ENCODE measurements at places on chromosomes 4 and X.

DNA sequence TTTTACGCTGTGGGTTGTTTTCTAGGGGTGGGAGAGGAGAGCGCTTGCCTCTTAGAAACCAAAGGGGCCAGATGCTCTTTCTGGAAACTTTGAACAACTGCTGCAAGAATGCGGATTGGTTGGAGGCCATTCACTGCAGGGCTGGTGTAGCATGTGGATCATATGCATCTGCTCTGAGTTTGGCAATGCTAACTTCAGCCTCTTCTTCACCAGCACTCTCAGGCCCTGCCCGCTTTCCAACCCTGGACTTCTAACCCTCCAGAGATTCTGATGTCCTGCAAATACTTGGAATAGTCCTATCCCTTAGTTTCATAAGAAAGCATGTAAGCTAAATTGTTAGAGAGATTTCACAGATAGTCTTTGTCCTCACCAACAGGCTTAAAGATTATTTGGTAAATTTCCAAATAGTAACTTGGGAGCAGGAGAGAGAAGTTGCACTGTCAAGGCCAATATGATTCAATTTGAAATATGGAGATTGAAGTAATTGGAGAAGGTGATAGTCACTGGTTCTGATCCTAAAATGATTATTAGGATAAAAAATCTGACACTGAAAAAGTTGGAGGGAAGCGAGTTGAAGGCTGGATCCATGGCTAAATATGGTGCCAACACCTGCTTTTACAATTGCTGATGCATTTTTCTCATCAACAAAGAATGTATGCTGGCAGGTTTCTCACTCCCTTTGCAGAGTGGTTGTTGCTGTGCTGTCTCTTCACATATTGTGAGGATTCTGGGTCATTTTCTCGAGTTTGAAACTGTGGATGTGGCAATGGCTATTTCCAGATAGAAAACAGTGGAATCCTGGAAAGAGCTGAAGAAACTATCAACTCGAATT, 210.4 kb downstream of the PTTG2 start:
- DNase-seq: no peak

- DNase-seq: no peak
Measured at GRCh38 chrX:68199062-68199848, 234.0 kb downstream of the OPHN1 start.

DNA sequence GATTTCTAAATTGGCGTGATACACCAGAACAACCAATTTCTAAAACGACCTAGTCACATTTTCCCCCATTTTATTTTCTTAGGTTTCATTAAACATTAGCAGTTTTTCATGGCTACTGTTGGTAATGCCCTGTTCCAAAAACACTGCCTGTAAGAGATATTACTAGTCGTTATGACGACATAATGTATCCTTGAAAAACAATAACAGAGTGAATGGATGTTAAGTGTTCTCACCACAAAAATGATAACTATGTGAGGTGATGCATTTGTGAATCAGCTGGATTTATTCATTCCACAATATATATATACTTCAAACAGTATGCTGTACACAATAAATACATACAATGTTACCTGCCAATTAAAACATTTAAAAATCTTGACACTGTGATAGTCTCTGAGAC, 1147.6 kb upstream of the PCDH10 start:
- DNase-seq: no peak

GRCh38 chr4:168128601-168129000, 36.3 kb downstream of the ANXA10 start:
- no peak for DNase-seq

DNA sequence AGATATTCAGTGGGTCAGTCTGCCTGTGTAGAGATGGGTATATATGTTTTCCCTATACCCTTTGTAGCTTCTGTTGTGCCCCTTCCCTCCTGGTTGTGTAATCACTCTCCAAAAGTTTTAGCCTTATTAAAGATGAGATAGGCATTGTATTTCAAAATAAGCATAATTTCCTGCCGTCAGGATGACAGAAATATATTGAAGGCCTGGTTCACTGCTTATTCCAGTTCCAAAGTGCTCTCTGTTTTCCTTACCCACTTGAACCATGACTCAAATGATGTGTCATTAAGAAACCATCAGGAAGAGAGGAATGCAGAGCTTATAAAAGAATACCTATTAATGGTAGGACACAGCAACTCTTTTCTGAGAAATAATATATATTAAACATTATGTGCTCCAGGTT, 178.5 kb downstream of the GABRB1 start:
- DNase-seq: no peak

DNA sequence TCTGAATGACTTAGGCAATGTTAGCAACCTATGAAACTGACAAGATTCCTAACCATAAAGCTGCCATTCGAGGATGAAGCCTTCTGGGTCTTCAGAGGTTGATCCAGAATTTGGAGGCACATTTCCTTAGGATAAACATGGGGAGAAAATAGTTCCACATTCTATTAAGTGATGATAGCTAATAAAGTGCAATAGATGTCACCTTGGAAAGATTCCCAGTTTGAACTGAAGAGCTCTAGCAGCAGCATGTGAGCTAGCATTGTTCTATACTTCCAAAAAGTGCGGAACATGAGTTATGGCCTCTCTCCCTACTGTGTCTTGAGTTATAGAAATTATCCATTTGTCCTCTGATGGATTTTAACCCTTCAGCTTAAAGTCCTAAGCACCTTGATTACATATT, 991.4 kb upstream of the SLIT2 start:
- no peak for DNase-seq

DNA sequence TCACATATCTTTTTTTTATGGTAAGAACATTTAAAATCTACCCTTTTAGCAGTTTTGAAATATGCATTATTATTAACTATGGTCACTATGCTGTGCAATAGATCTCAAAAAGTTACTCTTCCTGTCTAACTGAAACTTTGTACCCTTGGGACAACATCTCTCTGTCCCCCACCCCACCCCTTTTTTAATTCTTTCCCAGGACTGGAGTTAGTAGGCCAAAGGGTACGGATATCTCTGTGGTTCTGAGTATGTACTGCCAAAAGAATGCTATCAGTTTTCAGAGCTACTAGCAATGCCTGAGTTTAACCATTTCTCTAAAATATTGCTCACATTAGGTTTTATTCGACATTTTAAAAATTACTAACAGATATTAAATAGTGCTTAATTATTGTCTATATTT, 4.7 kb upstream of the FAM241A start:
- DNase-seq: no peak

GRCh38 chr4:154421618-154422017, 70.0 kb downstream of the DCHS2 start:
- DNase-seq: no peak

All from stimulated activated CD8-positive, alpha-beta memory T cell treated with anti-CD3 and anti-CD28 coated beads, Interleukin-15, amount 100 ng/mL, for 4 hours (primary cell).